Naive thymus-derived CD4-positive, alpha-beta T cell (primary cell): ENCODE measurements at places on chromosomes 3 and 15. TPM values are rescaled to one million over a fixed set of nuclear protein-coding genes. Genes with fewer than 3 reads are reported as not detected.

DNA sequence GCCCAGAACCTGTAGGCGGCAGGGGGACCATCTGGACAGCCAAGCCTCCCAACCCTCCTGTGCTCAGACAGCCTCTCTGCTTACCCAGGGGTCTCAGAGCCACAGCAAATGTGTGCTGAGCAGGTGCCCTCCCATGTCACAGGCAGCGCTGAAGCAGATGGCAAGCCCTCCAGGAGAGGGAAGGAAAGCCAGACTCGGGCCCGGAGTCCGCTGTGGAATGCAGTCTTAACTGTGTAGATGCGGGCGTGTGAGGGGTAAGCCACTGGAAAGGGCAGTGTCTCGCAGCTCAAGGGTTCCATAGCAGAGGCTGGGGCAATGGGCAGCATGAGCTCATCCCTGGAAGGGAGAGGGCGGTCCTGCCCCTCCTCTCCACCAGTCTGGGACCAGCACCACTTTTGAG, 45.6 kb downstream of the UMPS start:
- no peak overlapping the region for H3K27ac ChIP-seq
- no peak for DNase-seq
- H3K4me1 ChIP-seq: no peaks in the 10 kb centered on the region
- H3K27me3 ChIP-seq: no peaks in the 10 kb centered on the region
- no peak overlapping the region for H3K4me3 ChIP-seq

DNA sequence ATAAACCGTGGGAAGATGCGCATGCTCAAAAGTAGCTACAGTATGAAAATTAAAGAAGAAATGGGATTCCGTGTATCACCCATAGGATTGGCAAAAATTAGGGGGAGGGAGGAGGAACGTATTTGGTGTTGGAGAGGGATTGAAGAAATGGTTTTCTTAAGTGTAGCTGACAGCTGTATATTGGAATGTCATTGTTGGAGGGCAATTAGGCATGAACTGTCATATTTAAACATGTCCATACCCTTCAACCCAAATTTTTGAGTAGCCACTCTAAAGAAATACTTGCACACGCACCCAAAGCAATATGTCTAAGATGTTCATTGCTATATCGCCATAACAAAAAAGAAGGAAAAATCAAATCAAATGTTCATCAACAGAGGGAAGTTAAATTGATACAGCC, 144.7 kb downstream of the TLE3 start:
- no peaks in the 10 kb centered on the region for H3K27me3 ChIP-seq
- H3K4me1 ChIP-seq: no peaks in the 10 kb centered on the region
- no peak overlapping the region for H3K27ac ChIP-seq
- DNase-seq: no peak
- no peak overlapping the region for H3K4me3 ChIP-seq
- H3K36me3 ChIP-seq: no peaks in the 10 kb centered on the region

- no peaks in the 10 kb centered on the region for H3K36me3 ChIP-seq
- no peaks in the 10 kb centered on the region for H3K4me1 ChIP-seq
- no peak overlapping the region for H3K27ac ChIP-seq
- no peak for DNase-seq
- no peaks in the 10 kb centered on the region for H3K27me3 ChIP-seq
Observed at GRCh38 chr15:82898961-82899360, 53.6 kb downstream of the HOMER2 start.

The CHST14 gene
- total RNA-seq: 12.5 and 13.6 TPM in 2 replicates

The PP2D1 gene
- not detected for total RNA-seq
